Body of pancreas (tissue), 4 donors: ENCODE measurements at places on chromosomes 1 and 21. TPM values are rescaled to one million over a fixed set of nuclear protein-coding genes. Genes with fewer than 3 reads are reported as not detected.

DNA sequence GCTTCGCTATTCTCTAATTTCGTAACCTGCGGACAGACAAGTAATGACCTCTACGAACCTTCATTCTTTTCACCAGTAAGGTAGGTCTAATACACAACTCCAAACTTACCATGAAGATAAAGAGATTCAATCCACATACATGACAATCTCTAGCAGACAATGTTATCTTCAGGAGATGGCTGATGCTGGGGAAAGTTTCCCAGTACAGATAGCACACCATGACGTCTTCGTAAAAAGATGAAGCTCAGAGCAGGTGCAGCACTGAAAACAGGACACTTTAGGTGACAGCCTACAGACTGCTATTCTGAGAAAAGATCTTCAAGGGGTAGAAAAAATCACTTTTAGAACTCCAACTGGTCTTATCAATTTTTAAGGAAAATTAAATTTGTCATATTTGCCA, 41.3 kb downstream of the ZNF281 start:
- DNase-seq: no peak

ZNF683 gene
- total RNA-seq: not detected

PADI6 gene
- not detected for total RNA-seq

GRCh38 chr1:16017461-16018303, at the start of gene HSPB7:
HSPB7 (minus strand) TSS chr1:16018043; CDS start chr1:16017963, 80 bp downstream.
- peak; percentile 37 for DNase-seq

WDR47 gene
- 5.6 TPM for total RNA-seq

FCGR1A gene
- 3.1 TPM for total RNA-seq

DNA sequence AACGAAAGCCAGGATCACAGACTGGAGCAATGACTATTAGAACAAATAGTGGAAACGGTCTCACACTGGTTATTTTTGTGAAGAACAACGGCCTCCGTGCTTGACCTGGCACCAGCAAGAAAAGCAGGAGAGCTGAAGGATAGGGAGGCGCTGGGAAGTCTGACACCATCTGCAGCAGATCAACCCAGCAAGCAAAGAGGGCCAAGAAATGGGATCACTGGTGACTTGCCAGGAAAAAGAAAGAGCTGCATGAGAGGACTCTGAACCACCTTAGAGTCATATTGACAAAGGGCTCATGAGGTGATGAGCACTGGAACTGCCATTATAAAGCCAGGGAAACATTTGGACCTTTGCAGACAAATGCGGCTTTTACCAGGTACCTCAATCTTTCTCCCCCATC, 25.0 kb downstream of the MTOR start:
- DNase-seq: no peak

- DNase-seq: no peak
These were observed 37.0 kb downstream of the COL6A1 start for GRCh38 chr21:46018615-46019014.

GRCh38 chr1:20997602-20998224, 179.0 kb downstream of the EIF4G3 start:
- DNase-seq: no peak
